ENCODE measurements at places on chromosomes 2 and 18.

DNA sequence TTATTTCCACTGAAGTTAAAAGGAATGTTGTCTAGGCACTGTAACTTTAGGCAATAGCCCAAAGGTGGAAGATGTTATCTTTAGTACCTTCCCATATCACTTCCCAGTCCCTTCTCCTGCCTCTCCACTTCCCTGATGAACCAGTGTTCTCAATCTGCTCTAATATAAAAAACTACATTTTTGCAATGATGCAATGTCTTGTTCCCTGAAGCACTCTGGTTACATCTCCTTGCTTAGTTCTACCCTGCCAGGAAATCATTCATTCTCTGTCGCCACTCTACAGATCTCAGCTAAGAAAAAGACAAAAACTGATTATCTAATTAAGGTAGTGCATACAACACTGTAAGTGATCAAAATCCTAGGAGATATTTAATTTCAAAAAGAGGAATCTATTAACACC lies 71.3 kb downstream of the BAZ2B start:
- no peak for DNase-seq

GRCh38 chr2:212692466-212692865 lies 153.9 kb upstream of the ERBB4 start:
- DNase-seq, result no peak

- DNase-seq, result no peak
Observed at GRCh38 chr2:155747531-155747930, 585.0 kb downstream of the NR4A2 start.

DNA sequence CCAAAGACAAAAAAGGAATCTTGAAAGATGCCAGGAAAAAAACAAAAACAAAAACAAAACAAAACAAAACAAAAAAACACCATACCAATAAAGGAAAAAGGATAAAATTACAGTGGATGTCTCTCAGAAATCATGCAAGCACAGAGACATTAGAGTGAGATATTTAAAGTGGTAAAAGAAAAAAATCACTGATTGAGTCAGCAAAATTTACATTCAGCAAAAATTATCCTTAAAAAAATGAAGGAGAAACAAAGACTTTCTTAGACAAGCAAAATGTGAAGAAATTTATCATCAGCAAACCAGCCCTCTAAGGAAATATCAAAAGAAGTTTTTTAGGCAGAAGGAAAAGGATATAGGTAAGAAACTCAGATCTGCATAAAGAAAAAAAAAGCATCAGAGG lies 10.2 kb upstream of the GKN1 start:
- no peak for DNase-seq

- no peak for DNase-seq
Observed at GRCh38 chr2:8247905-8248622, 433.8 kb upstream of the ID2 start.

DNA sequence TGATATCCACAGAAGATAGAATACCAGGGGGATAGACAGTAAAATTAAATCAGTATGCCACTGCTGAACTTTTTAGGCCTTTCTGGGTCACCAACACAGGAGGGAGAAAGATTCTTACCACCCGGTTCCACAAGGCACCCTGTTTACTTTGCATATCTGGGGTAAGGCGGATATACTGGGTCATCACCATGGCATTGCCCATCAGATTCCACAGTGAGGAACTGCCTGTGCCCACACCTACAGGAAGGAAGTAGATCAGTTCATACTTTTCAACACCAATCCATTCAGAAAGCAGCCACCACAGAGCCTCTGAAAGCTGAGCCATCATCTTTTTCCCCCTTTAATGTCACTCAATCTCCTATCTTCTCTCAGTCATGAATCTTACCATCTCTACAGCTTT lies 2.0 kb downstream of the LMAN2L start:
- no peak for DNase-seq

DNA sequence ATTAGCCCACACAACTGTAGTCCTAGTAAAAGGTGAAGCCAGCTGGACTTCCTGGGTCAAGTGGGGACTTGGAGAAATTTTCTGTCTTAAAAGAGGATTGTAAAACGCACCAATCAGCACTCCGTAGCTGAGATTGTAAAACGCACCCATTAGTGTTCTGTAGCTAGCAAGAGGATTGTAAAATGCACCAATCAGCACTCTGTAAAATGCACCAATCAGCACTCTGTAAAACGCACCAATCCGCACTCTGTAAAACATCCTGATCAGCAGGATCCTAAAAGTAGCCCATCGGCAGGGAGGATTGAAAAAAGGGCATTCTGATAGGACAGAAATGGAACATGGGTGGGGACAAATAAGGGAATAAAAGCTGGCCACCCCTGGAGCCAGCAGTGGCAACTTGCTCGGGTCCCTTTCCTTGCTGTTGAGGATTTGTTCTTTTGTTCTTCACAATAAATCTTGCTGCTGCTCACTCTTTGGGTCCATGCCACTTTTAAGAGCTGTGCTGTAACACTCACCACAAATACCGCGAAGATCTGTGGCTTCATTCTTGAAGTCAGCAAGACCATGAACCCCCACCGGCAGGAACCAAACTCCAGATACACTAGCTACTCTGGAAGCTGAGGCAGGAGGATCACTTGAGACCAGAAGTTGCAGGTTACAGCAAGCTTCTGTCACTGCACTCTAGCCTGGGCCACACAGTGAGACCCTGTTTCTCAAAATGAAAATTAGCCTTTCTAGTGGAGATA lies 102.6 kb downstream of the HS6ST1 start:
- DNase-seq, result no peak

DNA sequence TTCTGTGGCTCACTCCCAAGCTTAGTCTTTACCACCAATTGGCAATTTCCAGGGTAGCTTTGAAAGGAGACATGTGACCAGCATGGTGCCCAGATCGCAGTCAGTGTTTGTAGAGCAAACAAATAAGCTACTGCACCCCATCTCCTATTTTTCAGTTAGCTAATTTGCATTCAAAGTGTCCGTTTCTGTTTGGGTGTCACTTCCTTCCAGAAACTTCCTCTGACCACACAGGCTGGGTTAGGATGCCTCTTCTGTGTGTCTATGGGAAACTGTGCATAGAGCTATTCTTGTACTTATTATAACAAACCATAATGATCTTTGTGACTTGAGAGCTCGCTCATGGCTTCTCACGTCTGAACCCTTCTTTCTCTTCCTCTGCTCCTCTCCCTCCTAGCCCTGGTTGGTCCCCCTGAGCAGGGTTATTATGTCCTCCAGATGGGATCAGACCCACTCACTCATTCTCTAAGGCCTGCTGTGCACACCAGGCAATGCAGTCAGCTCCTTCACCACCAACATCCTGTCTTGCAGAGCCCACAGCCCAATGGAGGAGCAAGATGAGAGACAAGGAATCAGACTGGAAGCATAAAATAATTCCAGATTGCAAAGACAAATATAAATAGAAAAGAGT lies 101.2 kb upstream of the ALK start:
- DNase-seq, result no peak

GRCh38 chr2:106334802-106335201 lies 133.4 kb downstream of the RGPD3 start:
- DNase-seq, result no peak

DNA sequence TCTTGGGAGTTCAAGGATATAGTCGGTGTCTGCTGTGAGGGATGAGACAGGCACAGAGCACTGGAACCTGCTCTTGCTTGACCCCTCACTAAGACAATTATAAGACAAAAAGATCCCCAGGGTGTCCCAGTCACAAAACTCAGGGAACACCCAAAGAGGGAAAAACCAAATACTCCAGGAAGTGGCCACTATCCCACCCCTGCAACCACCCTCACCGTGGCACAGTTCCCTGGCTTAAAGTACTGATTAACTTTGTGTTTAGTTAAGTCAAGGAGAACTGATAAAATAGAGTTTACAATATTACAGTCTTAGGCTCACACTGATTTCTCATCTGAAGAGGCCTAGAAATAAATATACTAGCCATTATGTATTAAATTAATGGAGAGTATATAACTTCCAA lies 13.5 kb downstream of the IL36B start:
- no peak for DNase-seq

GRCh38 chr2:85750587-85751575 lies 2.9 kb upstream of the ATOH8 start:
- DNase-seq, result peak; percentile 10

GRCh38 chr2:112634153-112634873 lies 11.4 kb upstream of the SLC20A1 start:
- no peak for DNase-seq

DNA sequence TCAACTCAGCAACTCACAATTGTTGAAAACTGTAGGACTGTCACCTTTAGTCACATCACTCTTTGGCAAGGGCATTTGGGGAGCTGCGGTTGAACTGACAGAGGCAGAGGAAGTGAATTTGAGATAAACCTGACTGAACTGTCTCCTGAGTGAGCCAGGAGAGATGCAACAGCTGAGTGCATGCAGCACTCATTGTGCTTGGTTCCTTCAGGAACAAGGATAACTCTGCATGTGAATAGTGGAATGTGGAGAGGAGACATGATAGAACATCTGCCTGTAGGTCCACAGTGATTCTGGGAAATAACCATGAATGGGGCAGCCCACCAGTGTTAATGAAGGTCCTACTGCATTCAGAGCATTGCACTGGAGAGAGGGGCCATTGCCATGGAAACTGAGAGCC lies 494.7 kb downstream of the STK39 start:
- DNase-seq, result no peak

DNA sequence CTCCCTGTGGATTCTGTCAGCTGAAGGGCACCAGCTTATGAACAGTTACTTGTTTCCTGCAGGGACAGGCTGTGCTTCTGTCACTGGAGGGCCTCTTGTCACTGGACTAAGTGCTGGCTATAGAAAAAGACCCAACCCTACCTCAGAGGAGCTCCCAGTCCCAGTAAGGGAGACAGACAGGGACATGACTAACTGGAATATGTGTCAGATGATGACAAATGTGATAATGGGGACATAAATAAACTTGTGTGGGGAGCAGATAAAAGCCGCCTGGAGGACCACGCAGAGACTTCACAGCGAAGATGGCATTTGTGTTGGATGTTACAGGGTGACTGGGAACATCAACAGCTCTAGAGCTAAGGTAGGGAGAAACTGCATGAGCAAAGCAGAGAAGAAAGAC lies 95.0 kb downstream of the MAPRE2 start:
- no peak for DNase-seq

DNA sequence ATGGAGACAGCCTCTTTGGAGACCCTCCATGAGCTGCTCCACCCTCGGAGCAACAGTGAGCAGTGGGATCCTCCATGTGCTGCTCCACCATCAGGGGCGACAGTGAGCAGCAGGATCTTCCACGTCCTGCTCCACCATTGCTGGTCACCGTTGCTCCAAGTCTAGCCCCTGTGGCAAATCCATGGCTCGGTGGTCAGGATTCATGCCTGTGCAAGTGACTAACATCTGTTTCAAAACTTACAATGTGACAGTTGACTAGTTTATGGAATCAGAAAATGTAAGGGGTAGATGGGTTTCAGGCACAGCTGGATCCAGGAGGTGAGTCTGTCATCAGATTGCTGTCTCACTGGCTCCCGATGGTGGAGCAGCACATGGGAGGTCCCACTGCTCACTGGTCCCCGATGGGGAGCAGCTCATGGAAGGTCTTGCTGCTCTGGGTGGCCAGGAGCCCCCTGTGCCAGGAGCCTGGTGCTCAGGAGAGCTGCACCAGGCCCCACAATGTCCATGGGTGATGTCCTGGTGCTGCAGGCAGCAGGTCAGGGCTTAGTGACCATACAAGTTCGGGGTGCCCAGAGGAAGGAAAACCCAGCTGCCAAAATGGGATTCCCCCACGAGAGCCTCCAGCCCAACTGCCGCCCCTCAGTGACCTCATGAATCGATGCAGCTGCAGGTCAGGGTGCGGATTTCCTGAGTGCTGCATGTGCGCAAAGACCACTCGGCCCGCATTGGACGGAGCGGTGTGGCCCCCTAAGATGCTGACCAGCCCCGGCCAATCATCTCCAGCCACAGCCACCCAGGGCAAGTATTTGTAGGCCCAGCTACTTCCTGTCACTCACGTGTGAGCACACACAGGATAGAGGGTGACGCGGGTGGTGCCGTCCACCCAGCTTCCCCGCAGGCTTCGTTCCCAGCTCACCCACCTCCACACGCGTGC lies 116.5 kb upstream of the OTOS start:
- no peak for DNase-seq

DNA sequence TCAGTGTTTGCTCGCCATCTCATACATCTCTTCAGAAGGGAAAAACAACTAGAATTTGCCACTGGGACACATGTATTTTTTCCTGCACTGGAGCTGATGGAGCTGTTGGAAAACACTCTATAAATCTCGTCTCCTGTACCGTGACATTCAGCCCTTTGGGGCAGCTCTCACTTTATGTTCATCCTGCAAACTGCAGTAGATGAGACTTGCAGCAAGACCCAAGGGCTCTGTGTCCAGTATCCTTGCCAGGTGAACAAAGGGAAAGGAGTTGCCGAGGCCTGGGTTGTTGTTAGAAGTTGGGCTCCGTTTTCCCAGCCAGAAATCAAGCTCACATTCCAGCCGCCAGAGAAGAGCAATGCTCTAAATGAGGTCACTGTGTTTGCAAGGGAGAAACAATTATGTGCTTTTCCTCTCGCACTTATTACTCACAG lies 285.1 kb downstream of the SLC4A3 start:
- DNase-seq, result no peak

DNA sequence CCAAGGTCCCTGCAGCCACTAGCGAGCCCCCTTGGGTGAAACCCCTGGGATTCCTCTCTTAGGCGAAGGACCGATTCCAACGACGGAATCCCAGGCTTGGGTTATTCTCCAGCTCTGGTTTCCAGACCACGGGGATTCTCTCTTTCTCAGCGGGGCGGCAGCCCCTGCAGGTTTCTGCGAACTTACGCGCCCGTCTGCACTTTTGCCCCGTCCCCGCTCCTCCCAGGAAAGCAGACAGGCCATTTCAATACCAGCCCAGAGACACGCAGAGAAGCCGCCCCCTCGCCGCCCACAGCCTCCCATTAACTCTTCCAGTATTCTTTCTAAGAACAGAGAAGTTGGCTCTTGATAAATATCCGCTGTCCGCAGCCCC lies 1.2 kb downstream of the CBLN2 start:
- DNase-seq, result no peak

GRCh38 chr2:121360566-121361300 lies 75.7 kb upstream of the TFCP2L1 start:
- peak; percentile 26 for DNase-seq

- no peak for DNase-seq
Observed at GRCh38 chr2:199484927-199485326, 27.2 kb upstream of the SATB2 start.

DNA sequence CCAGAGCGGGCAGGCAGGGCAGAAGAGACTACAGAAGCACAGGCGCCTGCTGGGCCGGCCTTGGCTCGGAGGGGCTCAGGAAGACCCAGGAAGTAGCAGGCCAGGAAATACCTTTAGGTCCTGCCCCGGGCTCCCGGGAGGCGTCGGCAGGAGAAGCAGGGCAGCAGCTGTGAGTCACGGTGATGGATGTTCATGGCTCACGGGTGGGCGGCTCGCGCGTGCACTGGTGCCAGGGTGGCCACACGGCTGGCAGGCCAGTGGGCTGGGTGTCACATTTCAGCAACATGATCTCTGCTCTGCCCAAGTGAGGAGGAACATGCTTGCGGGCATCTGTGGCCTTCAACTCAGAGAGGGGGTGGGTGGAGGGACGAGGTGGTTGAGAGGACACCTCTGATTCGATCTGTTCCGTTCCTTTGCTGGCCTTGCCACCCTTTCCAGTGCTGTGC lies 139.3 kb downstream of the KLHL29 start:
- peak; percentile 65 for DNase-seq

Measured in T1000 (cell line).